ENCODE measurements at places on chromosomes 16 and 17.
A peak's percentile ranks its signal among the peaks of the same experiment; 100 is the strongest.

DNA sequence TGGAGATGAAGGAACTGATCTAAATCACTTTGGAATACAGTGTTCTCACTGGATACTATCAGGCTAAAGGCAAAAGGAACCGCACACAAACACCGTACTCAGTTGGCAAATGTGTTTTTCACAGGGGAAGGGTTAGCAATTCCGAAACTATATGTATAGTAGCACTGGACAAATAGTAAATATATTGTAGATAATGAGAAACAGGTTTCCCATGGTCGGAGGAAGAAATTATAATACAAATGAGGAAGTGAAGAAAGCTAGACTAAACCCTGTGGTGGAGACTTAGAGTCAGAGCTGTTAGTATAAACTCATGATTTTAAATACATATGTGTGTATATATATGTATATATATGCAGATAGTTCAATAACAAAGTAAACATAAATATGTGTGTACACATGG is 414.1 kb upstream of the SALL1 start:
- DNase-seq = no peak

GRCh38 chr17:40352779-40353394 is 11.7 kb downstream of the GJD3 start:
- peak; percentile 80 for DNase-seq

DNA sequence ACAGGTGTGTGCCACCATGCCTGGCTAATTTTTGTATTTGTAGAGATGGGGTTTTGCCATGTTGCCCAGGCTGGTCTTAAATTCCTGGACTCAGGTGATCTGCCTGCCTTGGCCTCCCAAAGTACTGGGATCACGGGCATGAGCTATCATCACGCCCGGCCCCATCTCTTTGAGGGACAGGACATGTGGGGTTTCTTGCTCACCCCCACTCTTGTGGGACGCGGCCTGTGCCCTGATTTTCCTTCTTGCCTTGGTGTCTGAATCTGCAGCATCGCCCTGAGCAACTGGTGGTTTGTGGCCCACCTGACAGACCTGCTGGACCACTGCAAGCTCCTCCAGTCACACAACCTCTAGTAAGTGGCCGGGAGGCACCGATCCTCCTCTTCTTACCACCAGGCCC is 25.6 kb downstream of the NUP85 start:
- DNase-seq = no peak

DNA sequence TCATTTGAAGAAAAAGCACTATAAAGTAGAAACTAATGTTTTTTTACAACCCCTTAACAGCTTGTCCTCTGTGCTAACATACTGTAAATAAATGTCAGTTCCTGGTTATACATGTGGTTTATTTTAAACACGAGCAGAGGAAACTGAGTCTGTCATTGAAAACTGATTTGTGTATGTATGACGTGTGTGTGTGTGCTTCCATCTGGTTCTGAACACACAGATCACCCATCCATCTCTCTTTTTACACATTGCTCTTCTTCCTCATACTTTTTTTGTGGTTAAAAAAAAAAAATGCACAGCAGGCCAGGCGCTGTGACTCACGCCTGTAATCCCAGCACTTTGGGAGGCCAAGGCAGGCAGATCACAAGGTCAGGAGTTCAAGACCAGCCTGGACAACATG is 49.5 kb downstream of the ZNF423 start:
- DNase-seq = no peak

DNA sequence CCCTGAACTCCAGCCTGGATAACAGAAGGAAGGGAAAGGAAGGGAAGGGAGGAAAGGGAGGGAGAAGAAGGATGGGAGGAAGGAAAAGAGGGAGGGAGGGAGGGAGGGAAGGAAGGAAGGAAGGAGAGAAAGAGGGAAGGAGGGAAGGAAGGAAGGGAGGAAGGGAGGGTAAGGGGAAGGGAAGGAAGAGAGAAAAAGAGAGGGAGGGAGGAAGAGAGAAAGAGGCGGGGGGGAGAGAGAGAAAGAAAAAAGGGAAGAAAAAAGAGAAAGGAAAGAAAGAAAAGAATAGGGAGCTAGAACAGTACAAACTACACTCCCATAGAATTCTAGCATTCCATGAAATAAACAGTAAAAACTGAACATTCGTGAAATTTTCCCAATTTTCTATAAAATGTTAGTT is 23.1 kb upstream of the TRIM37 start:
- DNase-seq = no peak

DNA sequence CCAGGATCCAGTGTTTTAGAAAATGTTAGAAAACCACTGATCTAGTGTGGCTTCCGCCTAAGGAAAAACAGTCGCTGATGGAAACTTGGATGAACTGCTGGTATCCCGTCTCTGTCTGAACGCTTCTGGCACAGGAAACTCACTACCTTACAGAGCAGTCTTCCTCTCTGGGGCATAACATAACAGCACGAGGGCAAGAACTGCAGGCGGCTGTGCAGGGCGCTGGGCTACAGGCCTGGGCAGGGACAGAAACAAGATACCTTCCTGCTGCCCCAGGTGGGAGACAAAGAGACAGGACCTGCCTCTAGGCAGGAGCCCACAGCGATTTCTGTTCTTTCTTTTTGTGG is 10.5 kb downstream of the MXRA7 start:
- DNase-seq = no peak

GRCh38 chr17:81869221-81870130 is 1.7 kb downstream of the ARHGDIA start:
- DNase-seq = peak; percentile 73

DNA sequence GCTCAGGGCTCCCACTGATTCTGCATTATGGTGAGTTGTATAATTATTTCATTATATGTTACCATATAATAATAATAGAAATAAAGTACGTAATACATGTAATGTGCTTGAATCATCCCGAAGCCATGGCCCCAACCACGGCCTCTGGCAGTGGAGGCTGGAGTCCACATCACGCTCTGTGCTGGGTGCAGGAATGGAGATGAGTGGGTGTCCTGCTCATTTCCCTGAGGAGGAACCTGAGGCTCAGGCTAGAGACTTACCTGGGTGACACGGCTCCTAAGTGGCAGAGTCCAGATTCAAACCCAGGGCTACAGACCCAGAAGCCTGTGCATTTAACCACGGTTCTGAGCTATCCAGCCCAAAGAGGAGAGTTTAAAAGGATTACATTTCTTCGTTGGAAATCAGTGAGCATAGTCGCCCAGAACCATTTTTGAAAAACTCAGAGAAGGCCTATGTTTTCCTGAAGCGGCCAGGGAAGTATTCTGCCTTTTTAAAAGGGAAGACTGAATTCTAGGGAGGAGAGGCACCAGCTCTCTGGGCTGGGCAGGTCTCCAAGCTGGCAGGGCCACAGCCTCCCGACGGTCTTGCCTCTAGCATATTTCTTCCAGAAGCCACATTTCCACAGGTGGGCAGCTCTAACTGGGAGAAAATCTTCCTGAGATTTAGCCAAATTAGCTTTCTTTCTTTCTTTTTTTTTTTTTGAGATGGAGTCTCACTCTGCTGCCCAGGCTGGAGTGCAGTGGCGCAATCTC is 6.7 kb downstream of the IL4R start:
- no peak for DNase-seq

- DNase-seq = no peak
These were observed 40.1 kb upstream of the JPH3 start for GRCh38 chr16:87562201-87562600.

GRCh38 chr17:50260501-50260911 is 13.8 kb upstream of the TMEM92 start:
- peak; percentile 5 for DNase-seq

- DNase-seq = no peak
These were observed 4.2 kb upstream of the KLHL11 start for GRCh38 chr17:41869426-41869825.

DNA sequence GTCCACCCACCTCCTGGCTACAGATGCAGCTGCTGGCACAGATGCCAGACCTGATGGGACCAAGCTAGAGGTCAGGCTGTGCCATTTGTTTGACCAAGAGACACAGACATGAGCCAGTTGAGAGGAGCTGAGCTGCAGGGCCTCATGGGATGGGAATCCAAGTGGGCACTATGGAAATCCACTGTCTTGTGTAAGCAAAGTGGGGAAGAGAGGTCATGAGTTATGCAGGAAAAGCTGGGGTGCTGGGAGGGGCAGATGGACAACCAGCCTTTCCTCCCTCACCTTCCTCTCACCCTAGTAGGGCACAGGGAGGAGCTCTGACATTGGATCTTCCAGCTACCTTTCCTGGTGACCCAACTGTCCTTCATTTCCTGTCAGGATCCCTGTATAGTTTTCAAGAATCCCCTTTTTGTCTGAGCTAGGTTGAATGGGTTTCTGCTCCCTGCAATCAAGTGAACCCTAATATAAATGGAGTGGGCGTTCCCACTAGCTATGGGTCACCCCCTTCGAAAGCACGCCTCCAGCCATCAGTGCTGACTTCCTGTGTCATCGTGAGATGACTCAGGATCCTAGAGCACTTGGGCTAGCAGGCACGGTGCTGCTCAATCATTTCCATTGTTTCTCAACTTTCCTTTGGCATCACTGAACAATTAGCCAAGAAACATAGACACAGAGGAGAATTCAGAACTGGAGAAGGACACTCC is 13.6 kb downstream of the ATPAF2 start:
- no peak for DNase-seq

DNA sequence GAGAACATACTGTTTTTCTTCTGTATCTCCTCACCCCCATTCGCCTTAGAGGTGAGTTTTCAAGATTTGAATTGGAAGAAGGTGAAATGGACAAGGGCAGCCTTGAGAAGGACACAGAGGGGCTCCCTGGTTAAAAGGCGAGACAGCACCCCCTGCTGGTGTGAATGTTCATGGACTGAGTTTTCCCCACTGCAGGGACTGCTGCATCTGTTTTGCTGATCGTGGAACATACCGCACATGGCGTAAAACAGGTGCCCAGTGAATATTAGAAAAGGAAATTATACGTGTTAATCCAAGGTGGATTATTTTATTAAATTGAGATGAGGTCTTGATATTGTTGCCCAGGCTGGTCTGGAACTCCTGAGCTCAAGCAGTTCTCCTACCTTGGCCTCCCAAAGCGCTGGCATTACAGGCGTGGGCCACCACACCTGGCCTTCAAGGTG is 54.5 kb downstream of the NDE1 start:
- DNase-seq = peak; percentile 84

DNA sequence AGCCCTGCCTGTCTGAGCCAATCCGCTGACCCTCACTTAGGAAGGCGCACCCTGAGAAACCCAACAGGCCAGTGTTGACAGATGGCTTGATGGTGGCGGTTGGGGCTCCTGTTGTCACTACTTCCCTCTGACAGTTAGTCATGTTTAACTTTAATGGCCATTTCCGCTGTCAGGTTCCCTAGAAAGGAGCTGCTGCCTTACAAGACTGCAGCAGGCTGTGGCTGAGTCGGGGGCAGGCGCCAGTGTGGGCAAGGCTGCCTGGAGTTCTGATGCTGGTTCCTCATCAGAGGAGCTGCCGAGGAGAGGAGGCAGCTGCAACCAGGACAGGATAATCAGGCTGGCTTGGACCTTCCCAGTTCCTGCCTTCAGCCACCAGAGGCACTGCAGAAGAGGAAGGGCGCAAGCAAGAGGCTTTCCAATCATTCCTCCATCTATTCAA is 223.2 kb upstream of the DYNLRB2 start:
- DNase-seq = peak; percentile 62

DNA sequence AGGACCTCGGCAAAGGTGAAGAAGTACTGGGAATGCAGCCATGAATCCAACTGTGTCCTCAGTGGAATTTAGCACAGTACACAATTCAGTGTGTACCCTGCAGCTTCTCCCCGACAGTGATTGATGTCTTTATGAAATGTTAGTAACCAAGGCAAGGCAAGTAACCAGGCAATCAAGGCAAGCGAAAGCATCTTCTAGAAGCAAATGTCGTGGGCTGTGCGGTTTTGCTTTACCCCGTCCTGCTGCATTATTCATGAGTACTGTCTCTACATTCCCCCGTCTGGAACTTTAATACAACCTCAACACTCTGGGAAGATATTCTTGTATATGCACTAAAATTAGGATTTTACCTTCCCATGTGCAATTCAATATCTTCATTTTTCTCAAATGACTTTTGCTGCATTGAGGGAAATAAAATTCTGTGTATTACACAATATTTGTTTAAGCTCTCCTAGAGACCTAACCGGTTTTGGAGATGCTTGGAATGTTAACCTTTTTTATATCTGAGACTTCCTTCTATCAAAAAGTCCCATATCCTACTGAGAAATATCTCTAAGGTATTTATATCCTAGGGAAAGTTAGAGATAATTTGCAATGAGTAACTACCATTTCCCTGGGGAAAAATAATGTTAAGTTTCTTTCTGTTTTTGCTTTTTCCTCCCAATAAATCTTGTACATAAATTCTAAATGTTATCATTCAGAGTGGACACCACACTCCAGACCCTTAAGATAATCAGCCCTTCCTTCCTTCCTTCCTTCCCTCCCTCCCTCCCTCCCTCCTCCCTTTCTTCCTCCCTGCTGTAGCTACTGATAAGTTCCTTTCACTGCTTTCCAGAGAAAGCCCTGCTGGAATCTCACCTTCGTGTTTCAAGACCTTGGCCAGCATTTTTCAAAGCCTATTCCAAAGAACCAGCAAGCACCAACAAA is 51.9 kb upstream of the ADORA2B start:
- no peak for DNase-seq

DNA sequence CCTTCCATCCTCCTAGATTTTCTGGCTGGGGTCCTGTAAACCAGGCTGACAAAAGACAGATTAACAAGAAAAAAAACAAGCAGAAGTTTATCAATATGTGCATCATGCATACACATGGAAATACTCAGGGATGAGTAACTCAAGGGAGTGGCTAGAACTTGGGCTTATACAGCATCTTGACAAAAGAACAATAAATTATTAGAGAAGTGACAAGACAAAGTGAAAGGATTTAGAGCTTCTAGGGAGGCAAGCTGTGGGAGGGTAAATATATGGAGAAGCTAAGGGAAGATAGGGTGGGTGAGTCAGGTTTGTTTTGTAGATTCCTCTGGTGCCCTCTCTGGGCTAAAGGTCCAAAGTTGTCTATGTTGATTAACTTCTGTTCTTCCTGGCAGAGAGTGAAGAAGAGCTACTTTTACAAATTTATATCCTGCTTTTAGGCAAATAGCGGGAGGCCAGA is 48.0 kb upstream of the NDRG4 start:
- DNase-seq = no peak

GRCh38 chr17:75701288-75701687 is 20.0 kb upstream of the ITGB4 start:
- DNase-seq = no peak

DNA sequence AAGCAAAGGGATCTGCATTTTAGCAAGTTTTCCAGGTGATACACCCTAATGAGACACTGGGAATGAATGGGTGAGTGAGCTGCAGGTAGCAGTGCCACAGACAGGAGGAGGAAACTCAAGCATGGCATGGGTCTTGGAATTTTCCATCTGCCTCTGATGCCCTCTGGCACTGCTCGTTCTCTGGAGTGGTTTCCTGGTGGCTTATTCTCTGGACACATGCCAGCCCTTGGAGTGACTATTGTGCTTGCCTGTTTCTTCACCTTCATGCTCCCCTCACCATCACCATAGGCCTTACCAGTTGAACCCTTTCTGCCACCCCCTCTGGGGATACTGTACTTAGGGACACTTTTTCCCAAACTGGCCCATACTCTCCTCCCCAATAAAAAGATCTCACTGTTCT is 1.6 kb downstream of the COASY start:
- no peak for DNase-seq

Data from HuH-7 (cell line).